ENCODE measurements at places on chromosomes 2 and 18. TPM values are rescaled to one million over a fixed set of nuclear protein-coding genes. Genes with fewer than 3 reads are reported as not detected.

Gene CCDC68
- 2.2 TPM for total RNA-seq

DNA sequence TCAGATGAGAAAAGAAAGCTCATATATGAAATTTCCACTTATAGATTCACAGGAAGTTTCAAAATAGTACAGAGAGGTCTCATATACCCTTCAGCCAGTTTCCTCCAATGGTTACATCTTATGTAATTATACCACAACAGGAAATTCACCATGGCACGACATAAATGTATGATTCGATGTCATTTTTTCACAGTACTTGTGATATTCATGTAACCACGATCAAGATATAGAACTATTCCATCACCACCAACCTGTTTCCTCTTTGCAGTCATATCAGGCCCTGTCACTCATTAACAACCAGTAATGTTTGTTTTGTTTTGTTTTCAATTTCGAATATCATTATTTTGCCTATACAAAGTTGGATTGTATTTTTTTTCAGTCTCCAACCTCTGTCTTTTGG is 314.3 kb upstream of the POU3F3 start:
- no peaks in the 10 kb centered on the region for H3K36me3 ChIP-seq
- H3K4me3 ChIP-seq = no peak overlapping the region
- H3K4me1 ChIP-seq = no peaks in the 10 kb centered on the region
- H3K27ac ChIP-seq = no peak overlapping the region
- no peaks in the 10 kb centered on the region for H3K27me3 ChIP-seq

Gene AQP12A
- not detected for total RNA-seq

DNA sequence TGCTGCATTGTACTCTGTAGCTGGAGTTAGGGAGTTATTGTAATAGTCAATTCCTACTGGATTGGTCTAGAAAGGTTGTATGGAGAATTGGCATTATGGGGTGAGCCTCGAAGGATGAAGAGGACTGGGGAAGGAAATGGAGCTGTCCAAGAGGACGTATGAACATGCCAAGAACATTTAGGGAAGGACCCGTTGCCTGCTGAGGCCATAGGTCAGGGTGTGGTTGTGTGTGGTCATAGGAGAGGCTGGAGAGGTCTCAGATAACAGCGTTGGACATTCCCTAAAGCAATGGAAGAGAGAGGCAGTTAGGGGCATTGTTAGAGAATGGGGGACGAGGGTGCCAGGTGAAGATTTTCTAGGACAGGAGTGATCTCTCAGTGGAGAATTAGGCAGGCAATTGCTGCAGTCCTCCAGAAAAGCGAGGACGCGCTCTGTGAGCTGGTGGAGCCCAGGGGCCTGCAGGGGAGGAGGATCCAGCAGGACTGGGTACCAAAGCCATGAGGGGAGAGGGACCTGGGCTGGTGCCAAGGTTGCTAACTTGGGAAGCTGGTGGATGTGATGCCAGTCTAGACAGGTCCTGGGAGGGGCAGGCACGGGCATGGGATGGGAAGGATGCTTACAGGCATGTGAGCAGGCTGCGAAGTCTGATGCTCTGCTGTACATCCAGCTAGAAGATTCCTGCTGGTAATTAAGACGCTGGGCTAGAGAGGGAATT is 9.4 kb upstream of the PSD4 start:
- no peak overlapping the region for H3K4me3 ChIP-seq
- H3K36me3 ChIP-seq = no peaks in the 10 kb centered on the region
- H3K27me3 ChIP-seq = no peaks in the 10 kb centered on the region
- no peak overlapping the region for H3K27ac ChIP-seq

GRCh38 chr2:60675301-60675700 is 80.8 kb upstream of the PAPOLG start:
- no peak overlapping the region for H3K27ac ChIP-seq
- no peaks in the 10 kb centered on the region for H3K36me3 ChIP-seq
- H3K4me1 ChIP-seq = peaks cover 2% of the 10 kb centered on the region
- no peak overlapping the region for H3K4me3 ChIP-seq

GRCh38 chr2:85684380-85684779 is 9.8 kb upstream of the GNLY start:
- H3K36me3 ChIP-seq = no peaks in the 10 kb centered on the region
- H3K27me3 ChIP-seq = no peaks in the 10 kb centered on the region

- H3K4me1 ChIP-seq = no peaks in the 10 kb centered on the region
- H3K4me3 ChIP-seq = no peak overlapping the region
- H3K27me3 ChIP-seq = no peaks in the 10 kb centered on the region
- H3K27ac ChIP-seq = no peak overlapping the region
- no peak for DNase-seq
- no peaks in the 10 kb centered on the region for H3K36me3 ChIP-seq
These were observed 87.2 kb downstream of the LNPK start for GRCh38 chr2:175914846-175915245.

Gene AKAIN1
- not detected for total RNA-seq

Gene AAK1
- 110 TPM for total RNA-seq

Gene LGALSL
- 12.4 TPM for total RNA-seq

DNA sequence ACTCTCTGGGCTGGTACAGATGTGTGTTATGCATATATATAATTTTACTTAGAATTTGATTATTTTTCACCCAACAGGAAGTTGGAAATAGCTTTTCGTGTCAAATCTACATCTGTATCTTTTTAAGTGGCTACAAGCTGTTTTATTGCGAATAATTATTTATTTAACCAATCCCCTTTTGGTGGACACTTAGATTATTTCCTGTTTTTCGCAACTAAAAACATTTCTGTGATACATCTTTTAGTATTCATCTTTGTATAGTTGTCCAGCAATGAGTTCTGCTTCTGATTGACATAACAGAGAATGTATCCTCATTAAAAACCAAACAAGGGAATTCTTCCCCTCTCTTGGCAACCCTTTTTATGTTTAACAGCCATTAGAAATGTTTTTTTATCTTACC is 16.6 kb downstream of the SEC11C start:
- peaks cover 3% of the 10 kb centered on the region for H3K36me3 ChIP-seq
- H3K27ac ChIP-seq = no peak overlapping the region
- no peaks in the 10 kb centered on the region for H3K27me3 ChIP-seq
- H3K4me3 ChIP-seq = no peak overlapping the region
- no peaks in the 10 kb centered on the region for H3K4me1 ChIP-seq

GRCh38 chr2:42962508-42962953 is 170.1 kb upstream of the HAAO start:
- no peak for DNase-seq
- H3K4me1 ChIP-seq = peaks cover 36% of the 10 kb centered on the region
- H3K27me3 ChIP-seq = no peaks in the 10 kb centered on the region

Gene CFC1
- total RNA-seq = not detected

GRCh38 chr2:237297421-237298150 is 116.4 kb downstream of the COL6A3 start:
- no peak overlapping the region for H3K4me3 ChIP-seq
- H3K27ac ChIP-seq = peak overlapping the region; percentile 96
- no peaks in the 10 kb centered on the region for H3K36me3 ChIP-seq

Gene TNS1
- 219 TPM for total RNA-seq

- H3K27ac ChIP-seq = no peak overlapping the region
- no peak overlapping the region for H3K4me3 ChIP-seq
- H3K27me3 ChIP-seq = no peaks in the 10 kb centered on the region
- peaks cover 2% of the 10 kb centered on the region for H3K4me1 ChIP-seq
These were observed 69.2 kb downstream of the ADD2 start for GRCh38 chr2:70698847-70699246.

DNA sequence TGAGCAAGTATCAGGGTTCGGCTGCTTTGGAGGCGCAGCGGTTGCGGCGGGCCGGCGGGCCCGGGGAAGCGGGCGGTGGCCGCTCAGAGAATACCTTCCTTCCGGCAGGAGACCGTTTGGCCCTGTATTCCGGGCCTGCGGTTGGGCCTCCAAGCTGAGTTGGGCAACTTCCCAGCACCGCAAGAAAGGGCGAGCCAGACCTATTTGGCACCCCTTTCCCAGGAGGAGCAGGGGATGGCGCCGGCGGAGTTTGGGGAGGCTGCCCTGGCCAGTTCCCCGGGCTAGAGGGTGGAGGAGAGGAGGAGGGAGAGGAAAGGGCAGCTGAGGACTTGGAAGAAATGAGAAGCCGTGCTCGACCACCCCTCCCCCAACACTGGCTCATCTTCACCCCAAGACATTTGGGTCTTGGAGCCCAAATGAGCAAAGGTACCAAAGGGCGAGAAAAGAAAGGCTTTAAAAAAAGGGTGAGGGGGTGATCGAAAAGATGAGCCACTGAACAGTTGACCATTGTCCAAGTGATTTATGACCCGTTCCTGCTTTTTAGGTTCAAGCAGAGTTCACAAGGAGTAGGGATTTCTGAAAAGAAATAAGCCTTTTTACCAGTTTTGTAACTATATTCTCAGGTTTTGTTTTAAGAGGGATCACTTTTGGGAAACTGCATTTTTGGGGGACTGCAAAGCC is 8.4 kb downstream of the HOXD3 start:
- no peak overlapping the region for H3K4me3 ChIP-seq
- no peaks in the 10 kb centered on the region for H3K36me3 ChIP-seq
- H3K4me1 ChIP-seq = peaks cover 8% of the 10 kb centered on the region
- H3K27me3 ChIP-seq = peaks cover 71% of the 10 kb centered on the region

Gene ANKRD30B
- total RNA-seq = not detected

Gene THSD7B
- 0.14 TPM for total RNA-seq

DNA sequence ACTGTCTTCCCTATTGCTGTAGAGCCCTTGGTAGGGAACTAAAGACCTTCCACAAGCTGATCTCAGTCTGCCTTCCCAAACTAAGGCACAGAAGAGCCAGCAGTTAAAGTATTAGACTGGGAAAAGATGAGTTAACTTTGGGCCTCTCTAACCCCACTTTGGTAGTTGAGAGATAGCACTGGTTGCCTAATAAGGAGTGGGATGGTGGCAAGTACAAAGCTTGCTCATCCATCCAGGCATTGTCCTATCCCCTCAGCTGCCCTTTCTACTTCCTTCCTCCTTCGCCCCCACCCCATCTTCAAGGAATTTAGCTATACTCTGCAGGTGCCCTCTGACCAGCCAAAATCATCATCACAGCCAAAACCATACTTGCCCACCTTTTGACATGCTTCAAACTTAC is 22.2 kb upstream of the AFTPH start:
- no peaks in the 10 kb centered on the region for H3K4me1 ChIP-seq
- no peak overlapping the region for H3K27ac ChIP-seq
- no peak for DNase-seq

Gene MOGAT1
- not detected for total RNA-seq

DNA sequence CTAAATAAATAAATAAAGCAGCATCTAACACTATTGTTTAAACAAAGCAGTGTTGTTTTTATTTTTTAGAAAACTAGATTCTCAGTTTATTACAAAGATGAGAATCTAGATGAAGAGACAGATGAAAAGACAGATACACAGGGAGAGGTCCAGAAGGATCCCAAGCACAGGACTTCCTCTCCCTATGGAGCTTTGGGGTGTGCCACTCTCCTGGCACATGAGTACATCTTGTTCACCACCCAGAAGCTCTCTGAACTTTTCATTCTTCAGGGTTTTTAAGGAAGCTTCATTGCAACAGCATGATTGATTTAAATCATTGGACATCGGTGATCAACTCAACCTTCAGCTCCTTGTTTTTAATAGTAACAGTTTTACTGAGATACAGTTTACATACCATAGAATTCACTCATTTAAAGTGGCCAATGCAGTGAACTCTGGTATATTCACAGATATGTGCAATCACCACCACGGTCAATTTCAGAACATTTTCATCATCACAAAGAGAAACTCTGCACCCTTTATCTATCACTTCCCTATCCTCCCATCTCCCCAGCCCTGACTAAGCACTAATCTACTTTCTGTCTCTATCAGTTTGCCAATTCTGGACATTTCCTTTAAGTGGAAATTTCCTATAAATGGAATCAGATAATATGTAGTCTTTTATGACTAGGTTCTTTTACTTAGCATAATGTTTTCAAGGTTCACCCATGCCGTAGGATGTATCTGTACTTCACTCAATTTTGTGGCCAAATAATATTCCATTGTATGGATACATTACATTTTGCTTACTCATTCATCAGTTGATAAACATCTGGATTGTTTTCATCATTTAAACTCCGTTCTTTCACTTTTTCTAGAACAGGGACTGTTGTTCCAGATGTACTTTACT is 62.3 kb upstream of the ZFP36L2 start:
- peaks cover 11% of the 10 kb centered on the region for H3K36me3 ChIP-seq
- no peaks in the 10 kb centered on the region for H3K27me3 ChIP-seq
- no peak for DNase-seq
- peaks cover 5% of the 10 kb centered on the region for H3K4me1 ChIP-seq
- H3K4me3 ChIP-seq = no peak overlapping the region

DNA sequence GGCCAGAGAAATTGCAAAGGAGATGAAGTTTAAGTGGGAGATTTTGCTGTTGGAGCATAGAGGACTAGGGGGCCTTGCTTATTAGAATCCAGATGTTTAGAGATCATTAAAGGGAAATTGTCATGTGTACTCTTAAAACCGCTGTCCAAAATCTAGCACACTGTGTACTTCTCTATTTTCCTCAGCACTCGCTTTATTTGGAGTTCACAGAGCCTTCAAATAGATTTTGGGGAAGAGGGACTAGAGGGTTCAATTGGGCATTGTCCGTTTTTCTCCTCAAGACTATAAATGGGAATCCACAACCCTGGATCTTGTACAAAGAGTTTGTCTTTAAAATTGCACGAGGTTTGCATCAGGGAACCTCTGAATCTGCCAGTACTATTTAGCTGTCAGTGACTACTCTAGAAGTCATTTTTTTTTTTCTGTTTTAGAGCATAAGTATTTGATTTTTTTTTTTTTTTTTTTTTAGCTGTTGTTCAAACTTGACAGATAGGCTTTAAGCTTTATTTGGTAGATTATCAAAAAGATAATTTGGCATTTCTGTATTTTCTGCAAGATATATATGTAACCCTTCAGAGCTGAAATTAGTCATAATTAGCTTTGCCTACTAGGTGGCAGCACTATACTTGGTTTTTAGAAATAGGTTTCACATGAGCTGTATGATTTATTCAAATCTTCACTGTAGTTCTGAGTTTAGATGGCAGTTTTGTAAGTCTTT is 14.2 kb downstream of the PMS1 start:
- peaks cover 13% of the 10 kb centered on the region for H3K4me1 ChIP-seq
- H3K36me3 ChIP-seq = peaks cover 5% of the 10 kb centered on the region
- DNase-seq = peak; percentile 35

DNA sequence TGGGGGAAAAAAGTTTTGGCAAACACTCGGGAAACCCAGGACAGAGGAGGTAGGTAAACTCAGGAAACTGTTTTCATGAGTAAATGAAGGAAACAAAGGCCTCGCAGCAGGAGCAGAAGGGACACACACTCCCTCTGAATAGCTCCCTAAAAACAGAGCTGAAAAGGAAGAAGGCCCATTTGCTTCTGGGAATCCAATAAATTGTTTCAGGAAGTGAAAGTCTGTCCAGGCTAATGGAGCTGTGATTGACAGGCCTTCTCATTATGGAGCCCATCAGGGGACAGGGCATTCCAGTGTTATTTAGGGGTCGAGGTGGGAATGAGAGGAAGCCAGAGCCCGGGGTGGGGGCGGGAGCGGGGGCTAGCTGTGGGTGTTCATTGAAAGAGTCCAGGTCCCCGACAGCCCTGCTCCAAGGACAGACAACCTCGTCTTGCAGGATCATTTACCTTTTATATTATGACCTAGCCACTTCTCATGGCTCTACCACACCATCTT is 81.2 kb downstream of the GBX2 start:
- no peaks in the 10 kb centered on the region for H3K27me3 ChIP-seq
- H3K36me3 ChIP-seq = no peaks in the 10 kb centered on the region
- H3K4me1 ChIP-seq = peaks cover 1% of the 10 kb centered on the region
- DNase-seq = no peak
- no peak overlapping the region for H3K4me3 ChIP-seq

- H3K4me3 ChIP-seq = no peak overlapping the region
- H3K36me3 ChIP-seq = no peaks in the 10 kb centered on the region
- no peaks in the 10 kb centered on the region for H3K27me3 ChIP-seq
- DNase-seq = peak; percentile 64
- H3K27ac ChIP-seq = no peak overlapping the region
- peaks cover 4% of the 10 kb centered on the region for H3K4me1 ChIP-seq
These were observed 55.0 kb upstream of the LAMA1 start for GRCh38 chr18:7172611-7173010.

- peaks cover 20% of the 10 kb centered on the region for H3K4me1 ChIP-seq
- no peak for DNase-seq
- no peaks in the 10 kb centered on the region for H3K27me3 ChIP-seq
- H3K27ac ChIP-seq = no peak overlapping the region
- H3K4me3 ChIP-seq = peak overlapping the region; percentile 76
These were observed 338 bp upstream of the THUMPD2 start for GRCh38 chr2:39779341-39779851.

All from astrocyte (in vitro differentiated cells and primary cell).